Fibroblast of skin of right quadriceps (primary cell): ENCODE measurements at places on chromosomes 5 and 9.

- peak; percentile 69 for DNase-seq
Observed at GRCh38 chr5:156147944-156148285, 179.0 kb upstream of the SGCD start.

DNA sequence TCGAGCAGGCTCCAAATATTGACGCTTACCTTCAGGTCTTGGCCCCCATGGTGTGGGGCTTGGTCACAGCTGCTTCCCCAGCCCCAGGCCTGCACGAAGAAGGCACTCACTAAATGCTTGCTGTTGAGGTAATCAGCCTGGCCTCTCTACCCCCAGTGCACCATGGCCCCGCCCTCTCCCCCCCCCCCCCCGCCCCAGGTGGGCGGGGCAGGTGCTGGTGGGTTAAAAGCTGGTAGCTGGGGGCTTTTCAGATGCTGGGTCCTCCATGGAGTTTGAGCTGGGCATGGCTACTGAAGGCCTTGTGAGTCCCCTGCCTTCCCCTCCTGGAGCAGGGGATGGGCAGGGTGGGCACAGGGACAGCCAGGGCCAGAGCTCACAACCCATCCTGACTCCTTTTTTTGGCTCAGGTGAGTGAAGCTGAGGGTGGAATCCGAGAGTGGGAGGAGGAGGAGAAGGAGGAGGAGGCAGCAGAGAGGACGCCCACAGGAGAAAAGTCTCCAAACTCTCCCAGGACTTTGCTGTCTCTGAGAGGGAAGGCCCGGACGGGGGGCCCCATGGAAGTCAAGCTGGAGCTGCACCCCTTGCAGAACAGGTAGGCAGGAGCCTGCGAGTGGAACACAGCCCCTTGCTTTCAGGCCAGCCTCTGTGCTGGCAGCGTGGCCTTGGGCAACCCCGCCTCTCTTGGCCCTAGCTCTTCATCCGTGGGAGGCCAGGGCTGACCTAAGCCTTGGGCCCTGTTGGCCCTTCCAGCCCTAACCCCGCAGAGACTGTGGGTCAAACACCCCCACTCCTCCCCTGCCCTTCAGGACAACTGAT is 4.4 kb upstream of the TSPAN17 start:
- no peak for DNase-seq

DNA sequence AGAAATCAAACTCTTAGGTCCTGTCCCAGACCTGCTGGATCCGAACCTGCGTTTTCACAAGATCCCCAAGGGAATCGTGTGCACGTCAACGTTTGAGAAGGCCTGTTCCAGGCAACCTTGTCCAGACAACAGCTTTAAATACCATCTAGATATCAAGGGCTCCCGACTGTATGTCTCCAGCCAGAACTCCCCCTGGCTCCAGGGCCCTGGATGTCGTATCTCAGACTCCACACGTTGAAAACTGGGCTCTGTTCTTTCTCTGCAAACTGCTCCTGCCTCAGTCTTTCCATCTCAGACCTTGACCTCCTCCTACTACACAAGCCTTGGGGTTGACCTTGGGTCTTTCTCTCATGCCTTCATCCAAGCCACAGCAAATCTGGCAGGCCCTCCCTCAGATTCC is 5.8 kb upstream of the ENG start:
- DNase-seq = no peak

DNA sequence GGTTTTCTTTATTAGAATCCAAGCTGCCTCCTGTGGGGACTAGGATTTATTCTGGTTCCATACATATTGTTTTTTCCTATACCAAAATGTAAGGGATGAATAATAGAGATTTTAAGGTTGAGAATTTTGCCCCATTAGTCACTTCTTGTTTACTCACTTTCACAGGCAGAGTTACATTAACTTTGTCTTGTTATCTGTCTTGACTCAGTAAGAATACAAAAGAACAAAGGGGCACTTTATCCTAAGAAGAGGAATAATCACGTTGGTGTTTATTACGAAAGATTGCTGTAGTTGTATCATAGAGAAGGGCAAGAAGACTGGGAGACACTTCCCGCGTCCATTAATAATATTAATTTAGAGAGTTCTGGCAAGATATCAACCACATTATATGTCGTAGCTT is 599.7 kb upstream of the FTMT start:
- no peak for DNase-seq

DNA sequence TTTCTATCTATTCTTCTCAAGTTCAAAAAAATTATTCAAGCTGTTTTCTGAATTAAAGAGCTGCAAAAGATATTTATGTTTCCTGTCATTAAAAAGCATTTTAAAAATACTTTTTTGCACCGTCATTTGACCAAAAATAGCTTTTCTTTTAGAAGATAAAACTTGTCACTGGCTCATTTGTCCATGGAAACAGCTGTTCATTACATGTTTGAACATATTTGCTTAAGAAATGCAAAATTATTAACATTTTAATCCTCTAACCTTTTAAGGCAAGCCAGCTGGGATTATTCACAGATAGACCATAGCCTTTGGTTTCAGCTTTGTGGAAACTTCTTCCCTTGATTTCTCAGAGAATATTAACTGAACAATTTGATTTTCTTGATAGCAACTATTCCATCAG is 393.9 kb downstream of the TUSC1 start:
- DNase-seq = no peak

DNA sequence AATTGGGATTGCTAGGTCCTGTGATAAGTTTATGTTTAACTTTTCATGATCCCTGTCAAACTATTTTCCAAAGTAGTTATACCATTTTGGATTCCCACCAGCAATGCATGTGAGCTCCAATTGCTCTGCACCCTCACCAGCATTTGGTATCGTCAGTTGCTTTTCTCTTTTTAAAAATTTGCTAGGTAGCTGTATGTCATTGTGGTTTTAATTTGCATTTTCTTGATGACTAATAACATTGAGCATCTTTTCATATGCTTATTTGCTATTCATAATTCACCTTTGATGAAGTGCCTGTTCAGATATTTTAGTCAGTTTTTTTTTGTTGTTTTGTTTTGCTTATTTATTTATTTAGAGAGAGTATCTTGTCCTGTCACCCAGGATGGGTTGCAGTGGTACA is 12.5 kb downstream of the TAF1L start:
- DNase-seq = no peak

DNA sequence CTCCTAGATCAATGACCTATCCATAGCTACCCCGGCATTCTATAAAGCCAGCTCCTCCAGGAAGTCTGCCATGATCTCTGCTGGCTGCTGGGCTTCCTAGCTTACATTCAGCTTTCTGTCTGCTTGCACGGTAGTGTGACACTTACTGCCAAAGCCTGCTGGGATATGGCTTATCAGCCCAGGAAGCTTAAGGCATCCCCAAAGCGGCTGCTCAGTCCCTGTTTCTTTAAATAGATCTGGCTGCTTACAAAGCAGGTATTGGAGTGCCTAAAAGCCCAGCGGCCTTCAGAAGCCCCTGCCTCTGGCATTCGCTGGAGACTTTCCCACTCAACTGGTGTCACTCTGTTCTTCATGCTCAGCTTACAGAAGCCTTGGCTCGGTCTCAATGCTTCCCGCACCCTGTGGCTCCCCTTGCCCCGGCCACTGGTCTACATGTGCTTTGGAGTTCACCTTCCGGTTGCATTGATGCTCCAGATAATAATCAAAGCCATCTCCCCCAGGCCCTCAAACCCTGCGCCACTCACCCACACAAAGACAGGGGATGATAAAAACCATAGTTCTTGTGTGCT is 31.3 kb upstream of the STRBP start:
- no peak for DNase-seq

DNA sequence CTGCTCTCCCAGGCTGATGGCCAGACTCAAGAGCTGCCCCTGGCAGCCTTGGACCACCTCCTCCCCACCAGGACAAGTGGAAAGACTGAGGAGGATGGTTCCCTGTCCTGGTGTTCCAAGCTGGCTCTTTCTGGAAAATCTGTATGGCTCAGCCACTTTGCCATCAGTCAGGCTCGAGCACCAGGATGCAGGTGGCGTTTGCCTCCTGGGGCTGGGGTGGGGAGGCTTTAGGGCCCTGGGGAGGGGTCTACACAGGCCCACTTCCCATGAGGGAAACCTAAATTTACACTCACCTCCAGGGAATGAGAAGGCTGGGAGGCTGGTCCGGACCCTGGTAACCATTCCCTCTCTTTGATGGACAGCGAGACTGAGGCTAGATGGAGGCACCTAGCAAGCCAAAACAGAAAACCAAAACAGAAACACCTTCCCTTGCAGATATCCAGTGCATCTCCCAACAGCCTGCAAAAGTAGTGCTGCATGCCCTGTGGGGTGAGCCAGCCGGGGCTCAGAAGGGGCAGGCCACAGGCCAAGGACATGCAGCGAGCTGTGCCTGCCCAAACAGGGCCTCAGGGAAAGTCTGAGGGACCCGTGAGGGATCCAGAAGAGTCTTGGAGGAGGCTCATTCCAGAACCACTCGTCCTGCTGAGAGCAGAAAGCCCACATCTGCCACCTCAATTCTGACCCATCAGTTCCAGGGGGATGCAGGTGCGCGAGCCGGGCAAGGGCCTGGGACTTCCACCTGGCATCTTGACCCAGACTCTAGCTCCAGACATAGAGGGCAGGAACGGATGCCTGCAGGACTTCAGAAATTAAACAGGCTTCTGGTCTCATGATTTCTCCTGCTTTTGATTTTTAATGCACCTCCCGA is 5.4 kb upstream of the CSF2 start:
- no peak for DNase-seq

- DNase-seq = no peak
Observed at GRCh38 chr5:40678026-40678425, 1.7 kb upstream of the PTGER4 start.

DNA sequence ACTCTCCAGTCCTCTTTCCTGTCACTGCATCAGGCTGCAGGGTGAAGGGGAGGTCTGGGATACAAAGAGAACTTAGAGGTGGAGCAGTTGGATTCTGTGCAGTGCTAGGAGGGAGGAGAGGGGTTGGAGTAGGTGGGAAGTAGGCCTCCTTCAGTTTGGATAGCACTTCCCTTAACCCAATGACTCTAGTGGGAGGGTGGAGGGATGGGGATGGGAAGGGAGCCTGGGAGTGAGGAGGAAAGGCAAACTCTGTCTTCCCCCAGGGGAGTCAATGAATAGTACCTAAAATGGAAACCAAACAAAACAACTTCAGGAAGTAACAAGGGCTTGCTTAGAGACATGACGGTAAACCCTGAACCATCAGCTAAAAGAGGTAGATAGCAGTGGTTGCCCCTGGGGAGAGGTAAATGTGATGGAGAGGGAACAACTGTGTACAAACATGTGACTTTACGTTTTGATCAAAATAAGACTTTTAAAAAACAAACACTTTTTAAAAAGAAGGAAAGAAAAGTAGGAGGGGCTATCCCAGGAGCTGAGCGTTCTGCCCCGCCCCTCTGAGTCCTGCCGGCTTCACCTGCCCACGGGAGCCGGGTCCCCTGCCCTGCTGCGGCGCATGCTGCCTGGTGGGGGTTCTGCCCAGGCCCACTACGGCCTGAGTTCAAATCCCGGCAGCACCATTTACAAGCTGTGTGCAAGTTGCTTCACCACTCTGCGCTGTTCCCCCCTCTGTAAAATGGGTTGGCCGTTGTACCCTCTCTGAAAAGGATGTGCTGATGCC is 30.9 kb downstream of the GSN start:
- DNase-seq = peak; percentile 38

DNA sequence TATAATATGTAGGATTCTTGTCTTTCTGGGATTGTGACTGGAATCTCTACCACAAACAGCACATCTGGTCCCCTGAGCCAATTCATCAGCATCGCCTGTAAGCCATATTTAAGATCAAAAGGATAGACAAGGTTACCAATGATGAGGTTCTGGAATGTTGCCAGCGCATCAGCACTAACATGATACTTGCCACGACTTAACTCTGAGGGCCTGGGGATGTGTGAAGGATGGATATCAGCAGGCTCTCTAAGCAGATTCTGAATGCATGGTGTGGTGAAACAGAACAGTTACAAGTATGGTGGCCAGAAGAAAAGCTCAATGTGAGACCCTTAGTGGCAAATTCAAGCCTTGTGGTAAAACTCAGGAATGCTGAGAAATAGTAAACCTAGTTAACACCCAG is 143.0 kb downstream of the XRCC4 start:
- DNase-seq = peak; percentile 8

- DNase-seq = peak; percentile 39
Observed at GRCh38 chr9:33676746-33677505, 118.4 kb upstream of the PRSS3 start.

GRCh38 chr5:87645224-87645623 is 232.5 kb upstream of the CCNH start:
- no peak for DNase-seq

- DNase-seq = no peak
Observed at GRCh38 chr5:127957183-127957582, 126.4 kb upstream of the SLC12A2 start.

GRCh38 chr9:126417043-126417442 is 90.4 kb downstream of the MVB12B start:
- no peak for DNase-seq

DNA sequence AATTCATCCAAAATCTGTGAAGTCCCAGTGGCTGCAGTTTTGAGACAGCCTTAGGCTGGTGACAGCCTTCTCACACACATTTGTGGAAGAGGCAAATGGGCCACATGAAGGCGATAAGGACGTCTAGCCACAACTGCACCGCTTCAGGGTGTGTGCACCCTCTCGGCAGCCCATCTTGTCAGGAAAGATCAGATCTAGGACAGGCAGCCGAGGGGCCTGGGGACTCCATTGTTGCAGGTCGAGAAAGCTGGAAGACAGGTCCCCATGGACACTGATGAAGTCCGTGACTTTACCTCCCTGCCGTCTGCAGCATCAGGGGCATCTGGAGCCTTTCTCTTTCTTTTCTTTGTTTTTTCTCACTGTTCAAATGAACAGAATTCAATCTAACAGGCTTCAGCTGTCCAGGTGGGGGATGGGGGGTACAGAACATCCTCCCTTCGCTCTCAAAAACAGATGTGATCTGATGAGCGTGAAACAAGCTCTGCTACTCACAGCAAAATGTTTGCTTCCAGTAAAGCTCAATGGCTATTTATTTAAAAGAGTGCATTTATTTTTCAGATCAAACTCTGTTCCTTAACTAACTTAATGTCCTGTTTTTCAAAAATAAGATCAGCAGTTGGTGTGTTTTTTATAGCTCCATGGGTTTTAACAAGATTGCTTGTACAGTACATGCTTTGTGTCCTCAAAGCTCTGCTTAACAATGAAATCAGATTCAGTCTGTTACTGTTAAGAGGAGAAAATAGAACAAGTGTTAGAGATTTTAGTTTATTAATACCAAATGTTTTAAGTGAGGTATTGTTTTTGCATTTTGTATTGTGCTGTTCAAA is 111.8 kb upstream of the OTULINL start:
- no peak for DNase-seq

- no peak for DNase-seq
Observed at GRCh38 chr5:127596501-127596900, 52.4 kb upstream of the CTXN3 start.
